ENCODE measurements at places on chromosomes 11 and 22.

GRCh38 chr11:122521626-122522025 lies 133.9 kb upstream of the UBASH3B start:
- DNase-seq: no peak

DNA sequence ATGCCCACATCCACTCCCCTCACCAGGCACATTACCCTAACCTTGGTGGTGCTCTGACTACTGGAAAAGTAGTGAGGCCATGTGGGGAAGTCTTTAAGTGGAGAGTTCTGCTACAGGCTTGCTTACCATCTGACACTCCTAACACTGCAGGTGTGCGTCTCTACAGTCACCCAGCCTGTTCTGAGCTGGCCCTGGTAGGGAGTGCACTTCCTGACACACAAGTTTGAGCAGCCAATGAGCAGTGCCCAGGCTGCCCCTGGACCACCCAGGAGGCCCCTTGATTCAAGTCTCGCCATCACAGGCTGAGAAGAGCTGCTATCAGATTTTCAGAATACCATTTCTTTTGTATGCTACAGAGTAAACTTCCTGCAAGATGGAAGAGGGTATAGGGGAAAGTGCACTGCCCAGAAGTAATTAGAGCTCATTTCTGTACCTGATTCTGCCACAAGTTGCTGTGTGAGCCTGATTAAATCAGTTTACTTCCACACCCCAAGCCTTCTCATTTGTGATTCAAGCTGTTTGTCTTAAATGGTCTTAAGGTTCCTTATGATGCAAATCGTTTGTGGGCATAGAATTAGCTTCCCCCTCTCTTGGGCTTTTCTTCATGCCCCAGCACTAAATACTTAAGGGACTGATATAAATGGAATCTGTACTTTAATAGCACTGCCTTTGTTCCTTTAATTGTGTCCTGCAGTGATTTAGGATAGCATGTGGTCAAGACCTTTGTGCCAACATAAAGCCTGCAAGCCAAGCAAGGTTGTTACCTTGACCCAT lies 22.2 kb downstream of the OPCML start:
- DNase-seq: no peak

GRCh38 chr22:33114565-33114964 lies 56.4 kb upstream of the SYN3 start:
- no peak for DNase-seq

- DNase-seq: no peak
Observed at GRCh38 chr11:121372671-121373429, 79.3 kb upstream of the SORL1 start.

Measured in NCI-H2081 treated with DMSO at 0.1 percent for 48 hours (cell line).